ENCODE measurements at places on chromosomes 7 and 10.

DNA sequence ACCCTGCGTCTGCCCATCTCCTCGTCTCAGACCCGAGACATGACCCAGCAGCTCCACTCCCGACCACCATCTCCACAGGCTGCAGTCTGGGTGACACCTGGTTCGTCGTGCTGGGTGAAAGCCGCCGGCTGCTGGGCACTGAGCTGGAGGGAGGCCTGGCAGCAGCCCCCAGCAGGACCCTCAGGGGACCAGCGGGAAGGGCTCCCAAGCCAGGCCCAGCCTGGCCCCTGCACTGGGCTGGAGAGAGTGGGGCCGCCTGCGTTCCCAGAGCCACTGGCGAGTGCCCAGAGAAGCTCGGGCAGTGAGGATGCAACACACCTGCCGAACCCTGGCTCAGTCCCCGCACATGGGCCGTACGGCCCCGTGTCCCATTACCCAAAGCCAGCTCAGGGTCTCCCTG lies 21.3 kb downstream of the CFAP46 start:
- H3K4me1 ChIP-seq: no peaks in the 10 kb centered on the region
- H3K36me3 ChIP-seq: no peaks in the 10 kb centered on the region
- no peak overlapping the region for H3K27ac ChIP-seq
- no peak overlapping the region for H3K4me3 ChIP-seq
- DNase-seq: no peak

- H3K4me1 ChIP-seq: peaks cover 16% of the 10 kb centered on the region
- no peak overlapping the region for H3K27ac ChIP-seq
- DNase-seq: no peak
- peaks cover 84% of the 10 kb centered on the region for H3K36me3 ChIP-seq
- no peak overlapping the region for H3K4me3 ChIP-seq
Measured at GRCh38 chr7:36855330-36855729, 131.0 kb upstream of the AOAH start.

DNA sequence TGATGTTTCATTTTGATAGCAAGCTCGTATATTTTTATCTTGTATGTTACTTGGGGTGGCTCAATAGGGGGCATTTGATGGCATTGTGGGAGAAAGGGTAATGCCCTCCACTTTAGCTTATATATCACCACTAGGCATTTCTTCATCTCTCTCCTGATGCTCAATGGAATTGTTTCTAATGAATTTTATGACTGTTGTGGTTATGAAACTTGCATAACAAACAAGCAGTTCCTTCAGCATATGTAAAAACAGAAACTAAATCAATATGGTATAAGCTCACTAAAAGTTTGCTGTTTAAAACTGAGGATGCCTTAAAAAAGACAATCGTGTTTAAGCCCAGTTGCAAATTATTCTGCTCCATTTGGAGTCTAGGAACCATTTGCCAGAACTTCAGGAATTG lies 75.5 kb downstream of the CDK14 start:
- no peak for DNase-seq
- H3K27ac ChIP-seq: no peak overlapping the region
- no peaks in the 10 kb centered on the region for H3K36me3 ChIP-seq
- H3K4me3 ChIP-seq: no peak overlapping the region
- no peaks in the 10 kb centered on the region for H3K4me1 ChIP-seq

- no peak overlapping the region for H3K4me3 ChIP-seq
- H3K4me1 ChIP-seq: peaks cover 55% of the 10 kb centered on the region
- peaks cover 26% of the 10 kb centered on the region for H3K27me3 ChIP-seq
- no peak overlapping the region for H3K27ac ChIP-seq
- DNase-seq: no peak
Measured at GRCh38 chr7:927031-927671, 27.3 kb downstream of the ADAP1 start.

GRCh38 chr10:100759331-100759730 lies 13.9 kb downstream of the PAX2 start:
- peaks cover 78% of the 10 kb centered on the region for H3K27me3 ChIP-seq
- DNase-seq: no peak
- no peaks in the 10 kb centered on the region for H3K4me1 ChIP-seq
- no peak overlapping the region for H3K4me3 ChIP-seq

Measured in activated CD8-positive, alpha-beta memory T cell treated with anti-CD3 and anti-CD28 coated beads, Interleukin-2, amount 10 ng/mL, durations not matched to agents 7 days and 5 days (primary cell).